CD14-positive monocyte (primary cell): ENCODE measurements at places on chromosomes 7 and 10.

DNA sequence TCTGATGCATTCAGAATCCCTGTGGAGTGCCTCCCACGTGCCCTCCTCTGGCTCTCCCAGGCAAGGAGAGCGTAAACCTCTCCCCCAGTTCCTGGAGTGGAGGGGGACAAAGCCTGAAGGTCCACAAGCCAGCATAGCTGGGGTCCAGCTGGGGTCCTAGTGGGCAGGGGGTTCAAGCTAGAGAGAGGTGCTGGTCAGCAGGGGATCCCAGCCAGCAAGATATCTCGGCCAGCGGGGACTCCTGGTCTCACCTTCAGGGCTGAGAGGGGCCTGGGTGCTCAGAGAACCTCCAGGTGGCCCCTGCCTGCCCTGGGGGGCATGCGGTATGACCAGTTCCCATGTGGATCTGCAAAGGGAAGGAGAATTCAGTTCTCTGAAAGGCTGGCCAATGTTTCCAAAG, 413.7 kb downstream of the TCERG1L start:
- no peak for DNase-seq

GRCh38 chr10:74548676-74549075, 277.7 kb upstream of the KAT6B start:
- no peak for DNase-seq

GRCh38 chr10:5411941-5412276, 448 bp upstream of the NET1 start:
- DNase-seq: no peak

DNA sequence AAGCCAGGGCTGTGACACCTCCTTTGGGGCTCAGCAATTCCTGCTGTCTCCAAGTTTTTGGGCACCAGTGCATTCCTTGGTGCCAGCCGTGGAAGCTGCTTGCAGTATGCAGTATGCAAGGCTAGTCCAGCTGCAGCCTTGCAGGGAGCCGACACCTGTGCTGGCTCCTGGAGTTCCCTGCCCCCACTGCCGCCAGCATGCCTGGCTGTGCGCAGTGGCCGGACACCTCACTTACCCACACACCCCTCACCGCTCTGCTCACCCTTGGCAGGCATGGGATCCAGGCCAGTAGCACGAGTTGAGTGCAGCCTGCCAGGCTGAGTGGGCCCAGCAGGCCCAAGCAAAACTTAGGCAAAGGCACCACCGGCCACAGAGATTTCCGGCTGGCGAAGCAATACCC, 77.4 kb downstream of the SAMD9 start:
- no peak for DNase-seq

- peak; percentile 9 for DNase-seq
Observed at GRCh38 chr7:88132725-88133124, 87.1 kb downstream of the SRI start.

- DNase-seq: no peak
Observed at GRCh38 chr10:52609071-52609470, 163.5 kb downstream of the MBL2 start.

DNA sequence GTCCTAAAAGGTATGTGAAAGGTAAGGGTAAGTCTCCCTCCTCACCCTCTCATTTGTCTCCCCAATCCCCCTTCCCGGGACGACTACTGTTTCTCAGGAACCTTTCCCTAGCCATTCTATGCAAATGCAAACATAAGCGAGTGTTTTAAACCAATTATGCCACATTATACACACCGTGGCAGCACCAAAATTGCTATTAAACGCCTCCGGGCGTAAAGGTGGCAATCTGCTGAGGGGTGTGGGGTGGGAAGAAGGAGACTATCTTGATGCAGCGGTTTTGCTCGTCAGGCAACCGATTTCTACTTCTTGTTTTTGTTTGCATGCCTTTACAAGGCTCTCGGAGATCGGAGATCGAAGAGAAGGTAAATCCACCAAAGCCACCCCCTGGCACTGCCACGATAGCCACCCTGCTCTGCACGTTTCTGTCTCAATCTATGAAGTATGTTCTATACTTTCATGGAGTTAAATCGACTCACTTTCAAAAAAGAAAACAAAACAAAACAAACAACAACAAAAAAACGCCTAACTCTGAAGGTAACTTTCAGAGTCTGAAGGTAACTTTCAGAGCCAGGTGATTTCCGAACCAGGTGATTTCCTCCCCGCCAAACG, 46.0 kb upstream of the CDK1 start:
- DNase-seq: peak; percentile 12

GRCh38 chr10:104170610-104171254, 48.8 kb downstream of the SFR1 start:
- DNase-seq: no peak

GRCh38 chr10:113059371-113059780, 109.3 kb downstream of the TCF7L2 start:
- no peak for DNase-seq

GRCh38 chr10:77041636-77042258, 595.9 kb downstream of the KCNMA1 start:
- DNase-seq: peak; percentile 4

GRCh38 chr7:141460781-141461715, 90.2 kb upstream of the AGK start:
- DNase-seq: no peak

DNA sequence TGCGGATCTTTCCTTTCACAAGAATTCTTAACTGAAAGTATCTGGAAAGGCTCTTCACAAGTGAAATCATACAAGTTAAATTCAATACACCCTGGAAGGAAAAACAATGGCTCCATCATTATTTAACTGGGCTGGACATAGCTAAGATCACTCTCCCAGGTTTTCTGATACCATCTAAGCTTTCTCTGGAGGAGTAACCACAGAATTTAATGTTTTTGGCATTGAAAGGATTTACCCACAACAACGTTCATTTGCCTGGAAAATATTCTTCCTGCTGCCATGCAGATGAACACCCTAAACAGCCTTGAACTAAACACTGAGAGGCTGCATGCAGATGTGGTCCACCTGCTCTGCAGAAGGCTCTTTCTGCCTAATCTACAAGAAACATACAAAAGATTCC, 4.3 kb downstream of the NEBL start:
- DNase-seq: no peak
